Upper lobe of right lung (tissue), 1 donor: ENCODE measurements at places on chromosomes 1 and 21. TPM values are rescaled to one million over a fixed set of nuclear protein-coding genes. Genes with fewer than 3 reads are reported as not detected.
A peak's percentile ranks its signal among the peaks of the same experiment; 100 is the strongest.

The GREM2 gene
- total RNA-seq, result 0.64 TPM

GRCh38 chr1:9028921-9029705, 2.9 kb upstream of the SLC2A7 start:
- H3K27ac ChIP-seq, result no peak overlapping the region

GRCh38 chr1:14592004-14592631, 6.4 kb upstream of the KAZN start:
- no peak overlapping the region for H3K27ac ChIP-seq
- no peak overlapping the region for H3K4me3 ChIP-seq
- H3K27me3 ChIP-seq, result peaks cover 15% of the 10 kb centered on the region

DNA sequence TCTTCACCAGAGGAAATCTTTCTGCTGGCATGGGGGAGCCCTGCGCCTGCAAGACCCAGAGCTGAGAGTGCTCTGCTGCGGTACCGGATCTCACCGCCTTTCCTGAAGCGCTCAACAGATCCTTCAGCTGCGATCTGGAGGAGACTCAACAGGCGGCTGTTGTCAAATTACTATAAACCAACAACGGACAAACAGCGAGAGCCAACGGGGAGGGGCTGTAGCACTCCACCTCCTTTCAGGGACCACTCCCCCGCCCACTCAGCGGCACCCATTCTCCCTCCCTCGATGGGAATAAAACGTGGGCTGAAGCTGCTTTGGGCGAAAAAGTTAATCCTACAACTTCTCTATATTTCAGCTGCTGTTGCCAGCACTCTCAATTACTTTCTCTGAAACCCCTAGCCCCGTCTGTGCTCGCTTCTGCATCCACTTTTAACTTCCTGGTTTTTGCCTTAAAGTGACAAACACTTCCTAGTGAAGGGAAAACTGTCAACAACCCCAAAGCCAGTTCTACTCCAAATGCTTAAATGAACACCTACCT, at the start of gene FMO5:
Gene FMO5 (minus strand): TSS at position 147 of the 538 bp plus-strand sequence. CDS start 310 bp downstream, outside the sequence.
- H3K4me1 ChIP-seq, result no peaks in the 10 kb centered on the region
- peak within 1 kb of the TSS; percentile 74 for H3K4me3 ChIP-seq
- H3K36me3 ChIP-seq, result peaks cover 4% of the 10 kb centered on the region
- DNase-seq, result peak; percentile 91

DNA sequence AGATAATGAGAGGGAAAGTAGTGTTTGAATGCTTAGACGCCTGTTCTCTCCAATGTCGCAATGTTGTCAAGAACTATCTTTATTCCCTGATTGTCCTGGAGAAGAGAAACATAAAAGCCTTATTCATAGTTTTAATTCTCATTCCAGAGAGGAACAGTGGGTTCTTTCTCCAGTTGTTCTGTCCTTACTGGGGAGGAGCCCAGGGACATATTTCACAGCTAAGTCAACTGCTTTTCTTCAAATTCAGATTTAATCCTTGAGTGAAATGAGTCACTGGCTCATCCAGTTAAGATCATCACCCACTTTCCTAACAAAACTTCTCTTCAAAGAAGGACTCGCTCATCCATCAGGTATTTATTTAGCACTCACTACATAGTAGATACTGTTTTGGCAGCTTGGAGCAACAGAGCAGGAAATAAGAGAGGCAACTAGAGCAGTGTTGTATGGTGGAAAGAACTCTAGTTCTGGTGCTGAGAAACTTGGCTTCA, 365.7 kb upstream of the USP24 start:
- DNase-seq, result no peak
- no peaks in the 10 kb centered on the region for H3K27me3 ChIP-seq
- no peak overlapping the region for H3K27ac ChIP-seq
- no peaks in the 10 kb centered on the region for H3K36me3 ChIP-seq
- H3K4me1 ChIP-seq, result no peaks in the 10 kb centered on the region
- no peak overlapping the region for H3K4me3 ChIP-seq
